Type B pancreatic cell (in vitro differentiated cells): ENCODE measurements at places on chromosomes 3 and 15. TPM values are rescaled to one million over a fixed set of nuclear protein-coding genes. Genes with fewer than 3 reads are reported as not detected.

The KLF15 gene
- 2.4 and 7.9 TPM in 2 replicates for total RNA-seq

The ANKDD1A gene
- total RNA-seq: 2.3 and 3.2 TPM in 2 replicates

The UPK1B gene
- total RNA-seq: 49.2 and 105 TPM in 2 replicates

The CPN2 gene
- not detected in 2 replicates for total RNA-seq

The KNG1 gene
- not detected in 2 replicates for total RNA-seq

The SAMMSON gene
- total RNA-seq: not detected in 2 replicates

The FOXP1 gene
- total RNA-seq: 113 and 127 TPM in 2 replicates

GRCh38 chr3:134838599-134838998, 43.5 kb downstream of the EPHB1 start:
- no peak for DNase-seq

GRCh38 chr3:34109021-34109420, 310.6 kb downstream of the PDCD6IP start:
- no peak for DNase-seq

- DNase-seq: no peak
These were observed 31.3 kb upstream of the TMEM115 start for GRCh38 chr3:50390508-50391224.

- no peak for DNase-seq
These were observed 179.3 kb upstream of the CHRM5 start for GRCh38 chr15:33788906-33789540.

DNA sequence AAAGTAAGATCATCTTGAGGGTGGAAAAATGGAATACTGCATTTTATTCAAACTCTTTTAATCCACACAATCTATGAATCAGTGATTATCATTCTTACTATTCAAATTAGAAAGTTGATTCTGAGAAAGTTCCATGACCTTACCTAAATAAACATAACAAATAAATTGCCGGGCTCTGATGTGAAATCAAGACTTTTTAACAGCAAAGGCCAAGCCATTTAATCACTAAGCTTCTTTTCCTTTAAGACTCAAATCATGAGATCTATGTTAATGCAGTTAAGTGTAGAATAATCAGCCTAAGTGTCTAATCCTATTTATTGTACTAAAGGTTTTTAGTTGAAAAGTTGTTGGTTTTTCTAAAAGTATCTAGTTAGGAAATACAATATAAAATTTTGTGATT, 857.0 kb downstream of the SI start:
- DNase-seq: no peak

DNA sequence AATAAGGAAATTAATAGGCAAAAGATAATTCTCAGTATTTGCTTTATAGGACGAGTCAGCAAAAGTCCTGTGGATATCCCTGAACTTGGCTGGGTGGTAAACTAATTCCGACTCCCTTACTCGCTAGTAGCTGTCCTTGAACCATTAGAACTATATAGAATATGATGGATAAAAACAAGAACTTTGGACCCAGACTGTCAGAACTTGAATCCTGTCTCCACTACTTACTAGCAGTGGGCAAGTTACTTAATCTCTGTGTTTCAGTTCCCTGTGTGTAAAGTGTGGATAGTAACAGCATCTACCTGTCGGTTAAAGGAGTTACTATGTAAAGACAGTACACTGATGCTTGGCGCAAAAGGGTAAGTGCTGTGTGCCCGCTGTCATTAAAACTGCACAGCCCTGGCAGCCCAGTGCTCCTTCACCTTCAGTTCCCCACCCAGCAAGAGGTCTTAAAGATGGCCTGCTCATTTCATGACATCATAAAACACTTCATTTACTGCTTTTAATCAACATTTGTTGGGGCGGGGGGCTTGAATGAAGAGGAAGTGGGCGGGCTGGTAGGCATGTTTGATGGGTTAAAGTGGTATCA, 7.3 kb downstream of the TPM1 start:
- no peak for DNase-seq

DNA sequence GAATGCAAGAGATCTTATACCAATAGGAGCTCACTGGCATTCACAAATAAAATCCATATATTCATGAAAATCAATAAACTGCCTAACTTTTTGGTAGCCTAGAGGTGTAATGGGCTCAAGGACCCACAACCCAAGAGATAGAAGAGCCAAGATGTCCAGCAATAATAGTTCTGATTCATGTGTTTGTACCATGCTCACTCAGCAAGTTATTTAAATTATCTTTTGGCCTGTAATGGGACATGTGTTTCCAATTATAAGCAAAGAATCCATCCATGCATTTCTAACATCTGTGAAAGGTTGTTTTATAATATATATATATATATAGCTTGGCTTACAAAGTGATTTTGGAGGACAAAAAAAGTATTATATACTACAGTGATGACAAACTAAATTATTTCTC, 29.7 kb upstream of the SHC4 start:
- no peak for DNase-seq

GRCh38 chr3:134441321-134441720, 44.5 kb downstream of the ANAPC13 start:
- DNase-seq: no peak

DNA sequence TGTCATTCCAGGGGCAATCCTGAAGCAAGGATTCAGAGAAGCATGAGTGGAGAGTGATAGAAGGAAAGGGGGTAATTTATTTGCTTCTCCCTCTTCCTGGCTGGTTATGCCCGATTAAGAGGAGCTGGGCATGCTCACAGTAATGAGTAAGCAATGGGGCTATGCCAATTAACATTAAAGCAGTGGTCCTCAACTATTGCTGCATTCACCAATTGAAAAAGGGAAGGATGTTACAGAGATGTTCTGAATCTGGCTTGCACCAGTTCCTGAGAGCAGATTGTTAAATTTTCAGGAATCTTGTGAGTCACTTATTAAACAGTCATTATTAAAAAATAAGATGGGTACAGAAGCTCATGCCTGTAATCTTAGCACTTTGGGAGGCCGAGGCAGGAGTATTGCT, 85.9 kb upstream of the ZBTB20 start:
- no peak for DNase-seq

DNA sequence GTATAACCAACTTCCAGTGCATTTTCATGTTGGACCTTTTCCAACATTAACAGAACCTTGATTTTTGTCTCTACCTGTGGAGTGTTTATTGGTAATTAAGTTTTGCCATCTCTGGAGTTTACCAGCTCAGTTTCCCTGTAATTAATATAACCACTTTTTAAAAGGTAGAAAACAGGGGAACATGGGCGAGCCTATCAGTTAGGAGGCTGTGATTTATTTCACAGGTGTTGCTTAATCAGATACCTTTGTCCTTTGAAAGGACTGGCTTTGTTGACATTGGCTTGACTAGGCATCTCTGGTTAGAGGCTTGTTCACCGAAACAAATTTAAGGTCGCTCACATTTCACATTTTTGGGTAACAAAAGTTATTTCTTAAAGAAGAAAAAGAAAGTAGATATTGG, 622 bp downstream of the NAALADL2 start:
- no peak for DNase-seq
